ENCODE measurements at places on chromosomes 7 and 10. TPM values are rescaled to one million over a fixed set of nuclear protein-coding genes. Genes with fewer than 3 reads are reported as not detected.
A peak's percentile ranks its signal among the peaks of the same experiment; 100 is the strongest.

GRCh38 chr10:43037440-43037839 is 39.4 kb upstream of the RET start:
- H3K27me3 ChIP-seq = no peaks in the 10 kb centered on the region
- no peak for DNase-seq
- H3K27ac ChIP-seq = no peak overlapping the region
- no peak overlapping the region for H3K4me3 ChIP-seq
- H3K36me3 ChIP-seq = no peaks in the 10 kb centered on the region

Gene DNA2
- total RNA-seq = 13.8 TPM

- H3K27ac ChIP-seq = peak overlapping the region; percentile 80
- H3K4me3 ChIP-seq = no peak overlapping the region
- peak; percentile 86 for DNase-seq
- H3K4me1 ChIP-seq = peaks cover 32% of the 10 kb centered on the region
- no peaks in the 10 kb centered on the region for H3K27me3 ChIP-seq
Measured at GRCh38 chr10:5609952-5610616, 56.3 kb downstream of the ASB13 start.

DNA sequence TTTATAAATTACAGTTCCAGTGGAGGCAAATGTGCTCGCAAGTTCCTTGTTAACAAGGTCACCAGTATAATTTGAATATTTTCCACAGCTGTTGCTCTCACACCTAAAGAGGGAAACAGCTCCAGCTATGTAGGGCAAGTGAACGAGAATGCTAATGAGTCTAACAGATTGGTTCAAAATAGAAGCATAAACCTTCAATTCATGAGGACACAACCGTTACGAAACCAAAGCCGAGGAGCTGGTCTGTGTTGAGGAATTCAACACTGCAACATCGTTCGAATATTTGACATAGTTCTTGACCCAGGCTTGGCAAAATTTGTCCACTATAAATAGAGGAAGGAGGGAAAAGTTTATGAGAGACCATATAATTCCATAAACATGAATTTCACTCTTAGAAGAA is 161.3 kb downstream of the KLF6 start:
- H3K27ac ChIP-seq = no peak overlapping the region
- H3K4me1 ChIP-seq = no peaks in the 10 kb centered on the region
- DNase-seq = peak; percentile 55
- no peaks in the 10 kb centered on the region for H3K27me3 ChIP-seq

Gene TAS2R4
- total RNA-seq = 1.0 TPM

Gene OR2A42
- total RNA-seq = 0.18 TPM

Gene TMEM273
- total RNA-seq = 2.8 TPM

Gene ATP5F1C
- total RNA-seq = 250 TPM

DNA sequence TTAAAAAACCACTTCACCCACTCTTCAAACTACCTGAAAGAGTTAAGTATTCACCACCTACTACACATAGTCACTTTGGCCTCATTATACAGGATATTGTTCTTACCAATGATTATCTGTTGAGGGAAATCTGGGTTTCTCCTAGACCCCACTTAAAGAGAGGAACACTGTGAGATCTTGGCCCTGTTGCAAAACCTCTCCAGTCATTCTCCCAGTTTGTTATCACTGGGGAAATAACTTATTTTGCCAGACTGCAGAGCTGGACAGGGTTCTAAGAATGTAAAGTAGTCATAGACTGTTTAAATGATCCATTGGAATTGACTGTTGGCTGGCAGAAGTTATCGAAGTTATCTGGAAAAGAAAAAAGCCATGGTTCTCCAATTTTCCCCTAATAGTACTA is 143.8 kb downstream of the HGF start:
- H3K4me3 ChIP-seq = no peak overlapping the region
- DNase-seq = no peak
- no peaks in the 10 kb centered on the region for H3K4me1 ChIP-seq

Data from stomach (tissue), 19 donors.